ENCODE measurements at places on chromosomes 2 and 18.

- no peak for DNase-seq
Observed at GRCh38 chr2:62586981-62587380, 81.0 kb upstream of the TMEM17 start.

GRCh38 chr18:36330435-36331052, 33.0 kb downstream of the FHOD3 start:
- no peak for DNase-seq

GRCh38 chr2:28239207-28239606, 153.5 kb upstream of the FOSL2 start:
- no peak for DNase-seq

- no peak for DNase-seq
Observed at GRCh38 chr2:187057466-187057865, 208.5 kb upstream of the ZSWIM2 start.

GRCh38 chr2:213119061-213119809, 32.2 kb downstream of the IKZF2 start:
- peak; percentile 65 for DNase-seq

DNA sequence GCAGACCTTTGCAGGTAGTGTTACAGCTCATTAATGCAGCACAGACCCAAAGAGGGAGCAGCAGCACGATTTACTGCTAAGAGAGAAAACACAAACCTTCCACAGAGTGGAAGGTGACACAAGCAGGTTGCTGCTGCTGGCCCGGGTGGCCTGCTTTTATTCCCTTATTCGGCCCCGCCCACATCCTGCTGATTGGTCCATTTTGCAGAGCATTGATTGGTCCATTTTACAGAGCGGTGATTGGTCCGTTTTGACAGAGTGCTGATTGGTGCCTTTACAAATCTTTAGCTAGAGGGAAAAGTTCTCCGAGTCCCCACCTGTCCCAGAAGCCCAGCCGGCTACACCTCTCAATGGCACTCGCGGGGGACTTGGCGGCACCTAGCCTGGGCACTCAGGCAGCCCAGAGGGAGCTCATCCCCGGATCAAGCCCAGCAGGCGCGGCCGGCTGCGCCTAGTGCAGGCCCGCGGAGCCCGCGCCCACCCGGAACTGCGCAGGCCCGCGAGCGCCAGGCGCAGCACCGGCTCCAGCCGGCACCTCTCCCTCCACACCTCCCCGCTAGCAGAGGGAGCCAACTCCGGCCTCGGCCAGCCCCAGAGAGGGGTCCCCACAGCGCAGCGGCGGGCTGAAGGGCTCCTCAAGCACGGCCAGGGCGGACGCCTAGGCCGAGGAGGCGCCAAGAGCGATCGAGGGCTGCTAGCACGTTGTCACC, 825.6 kb upstream of the HS6ST1 start:
- DNase-seq = no peak
